Activated gamma-delta T cell (primary cell): ENCODE measurements at places on chromosomes 5 and 9.

- no peak for DNase-seq
Observed at GRCh38 chr9:128101690-128102089, 25.8 kb downstream of the PTGES2 start.

- DNase-seq = no peak
Observed at GRCh38 chr5:41406936-41407335, 103.5 kb downstream of the PLCXD3 start.

DNA sequence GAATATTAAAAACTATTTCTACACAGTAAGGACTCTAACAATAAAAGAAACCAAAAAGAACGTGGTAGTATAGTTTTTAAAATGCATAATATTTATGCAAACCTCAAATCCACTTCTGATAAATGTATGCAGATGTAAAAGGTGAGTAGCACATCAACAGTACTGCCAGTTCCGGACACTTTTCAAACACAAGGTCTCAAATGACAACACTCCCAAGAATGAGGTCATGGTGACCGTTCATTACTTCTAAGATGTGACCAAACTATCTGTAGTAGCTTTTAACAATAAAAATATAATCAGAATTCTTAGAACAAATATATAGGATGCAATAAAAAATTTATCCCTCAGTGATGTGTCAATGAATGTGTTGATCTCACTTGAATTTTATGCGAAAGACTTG, 238.7 kb upstream of the NREP start:
- no peak for DNase-seq

GRCh38 chr5:168552146-168552545, 23.0 kb downstream of the FBLL1 start:
- no peak for DNase-seq

DNA sequence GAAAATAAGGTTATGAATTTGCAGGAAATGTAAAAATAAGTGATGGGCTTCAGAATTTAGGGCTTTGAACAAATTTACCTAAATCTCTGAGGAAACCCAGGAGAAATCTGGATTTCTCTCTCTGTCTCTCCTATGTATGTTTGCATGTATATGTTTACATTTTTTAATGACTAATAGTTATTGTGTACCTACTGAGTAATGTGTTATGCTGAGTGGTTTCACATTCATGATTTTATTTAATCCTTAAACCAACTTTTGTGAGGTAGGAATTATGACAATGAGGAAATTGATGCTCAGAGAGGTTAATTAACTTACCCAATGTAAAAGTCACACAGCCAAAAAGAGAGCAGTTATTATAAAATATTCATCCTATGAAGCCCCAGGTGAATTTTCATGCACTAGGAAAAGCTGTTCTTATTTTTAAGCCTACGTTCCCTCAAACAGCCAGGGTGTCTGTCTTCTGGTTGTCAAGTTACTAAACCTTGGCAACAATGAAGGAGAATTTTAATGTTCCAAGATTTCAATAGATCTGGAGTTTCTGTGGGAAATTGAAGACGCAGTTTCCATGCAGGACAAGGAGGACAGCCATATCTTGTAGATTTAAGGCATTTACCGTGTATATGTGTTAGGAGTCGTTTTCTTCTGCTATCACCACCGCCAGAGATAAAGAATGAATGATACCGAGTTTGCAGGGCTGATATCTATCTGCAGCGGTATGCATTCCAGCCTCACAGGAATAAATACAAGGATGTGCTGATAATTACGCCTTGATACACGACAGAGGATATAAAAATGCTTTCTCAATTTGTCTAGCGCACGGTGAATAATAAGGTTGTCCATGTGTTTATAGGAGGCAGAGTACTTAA, 484.8 kb downstream of the ZSWIM6 start:
- no peak for DNase-seq

DNA sequence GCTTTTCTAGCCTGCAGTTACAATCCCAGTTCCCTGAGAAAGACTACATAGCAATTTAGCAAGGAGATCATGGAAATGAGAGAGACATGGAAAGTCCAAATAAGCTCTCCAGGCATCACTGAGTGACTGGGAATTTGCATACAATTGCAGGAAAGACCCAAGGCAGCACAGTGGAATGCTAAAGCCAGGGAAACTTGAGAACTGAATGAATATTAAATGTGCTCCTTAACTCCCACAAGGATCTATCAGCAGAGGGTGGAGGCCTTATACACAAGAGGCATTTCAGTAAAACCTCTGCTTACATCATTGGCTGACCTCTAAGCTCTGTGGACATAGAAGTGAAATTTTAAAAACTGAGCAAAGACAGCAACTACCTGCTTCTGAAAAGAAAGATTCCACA, 355.6 kb upstream of the DAB2 start:
- DNase-seq = no peak

- no peak for DNase-seq
Observed at GRCh38 chr9:101445353-101446029, 9.9 kb upstream of the ALDOB start.

GRCh38 chr9:133768371-133768858, 30.3 kb upstream of the SARDH start:
- no peak for DNase-seq

DNA sequence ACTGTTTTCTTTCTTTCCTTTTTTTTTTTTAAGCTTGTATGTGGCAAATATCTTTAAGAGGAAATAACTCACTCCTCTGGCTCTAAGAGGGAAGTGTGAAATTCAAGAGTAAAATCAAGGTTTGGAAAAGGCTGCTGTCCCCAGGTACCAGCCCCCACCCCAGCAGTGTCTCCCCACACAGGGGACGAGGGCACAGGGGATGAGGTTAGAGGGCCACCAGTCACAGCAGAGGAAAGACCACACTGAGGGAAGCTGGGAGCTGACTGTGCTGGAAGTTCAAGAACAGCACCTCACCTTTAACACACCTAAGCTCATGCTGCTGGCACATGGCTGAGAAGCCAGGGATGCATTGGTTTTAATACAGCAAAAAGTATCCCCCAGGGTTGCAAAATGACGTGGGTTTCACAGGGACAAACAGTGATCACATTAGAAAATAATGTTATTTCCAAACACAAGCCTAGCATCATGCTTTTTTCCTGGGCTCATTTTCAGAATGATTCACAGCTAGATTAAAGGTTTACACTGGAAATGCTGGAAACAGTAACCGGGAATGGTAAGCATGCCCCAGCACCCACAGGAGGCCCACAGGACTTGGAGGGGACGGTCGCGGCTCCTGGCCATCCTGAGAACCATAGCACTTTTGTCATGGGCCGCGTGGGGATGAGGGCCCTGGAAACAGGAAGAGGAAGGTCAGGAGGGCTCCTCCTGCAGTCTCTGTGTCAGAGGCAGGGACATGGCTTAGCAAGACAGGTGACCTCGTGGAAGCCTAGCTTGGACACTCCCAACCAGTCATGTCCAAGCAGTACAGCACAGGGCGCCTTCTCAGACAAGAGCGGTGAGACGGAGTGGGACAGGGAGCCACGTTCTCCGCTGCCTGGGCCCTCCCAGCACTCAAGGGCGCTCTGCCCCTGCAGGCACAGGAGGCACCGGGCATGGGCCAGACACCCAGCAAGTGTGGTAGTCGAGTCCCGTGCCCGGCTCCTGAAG, 6.9 kb downstream of the LPCAT1 start:
- no peak for DNase-seq

GRCh38 chr5:139402561-139403158, 1.2 kb downstream of the SPATA24 start:
- no peak for DNase-seq

DNA sequence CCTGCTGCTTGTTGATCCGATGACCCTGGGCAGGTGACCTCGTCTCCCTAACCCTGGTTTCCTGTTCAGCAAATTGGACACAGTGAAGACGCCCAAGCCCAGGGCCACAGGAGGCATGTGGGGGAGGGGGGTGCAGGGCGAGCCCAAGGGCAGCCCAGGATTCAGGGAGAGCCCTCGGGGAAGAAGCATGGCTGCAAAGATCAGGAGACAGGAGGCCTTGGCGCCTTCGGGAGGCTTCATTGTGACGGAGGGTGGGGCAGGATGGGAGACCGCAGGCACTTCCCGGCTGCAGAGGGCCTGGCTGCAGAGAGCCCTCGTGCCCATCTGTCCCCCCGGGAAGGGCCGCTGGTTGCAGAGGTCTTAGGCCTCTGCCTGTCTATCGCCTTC, 6.2 kb downstream of the ASS1 start:
- no peak for DNase-seq

- DNase-seq = no peak
Observed at GRCh38 chr5:175718401-175719108, 60.7 kb downstream of the HRH2 start.

- no peak for DNase-seq
Observed at GRCh38 chr9:114591291-114591787, 3.8 kb downstream of the ATP6V1G1 start.

- no peak for DNase-seq
Observed at GRCh38 chr5:101943784-101944183, 352.3 kb downstream of the SLCO4C1 start.

GRCh38 chr5:116912221-116912620, 337.6 kb upstream of the SEMA6A start:
- no peak for DNase-seq

- DNase-seq = no peak
Observed at GRCh38 chr9:124339603-124340146, 75.6 kb downstream of the PSMB7 start.

DNA sequence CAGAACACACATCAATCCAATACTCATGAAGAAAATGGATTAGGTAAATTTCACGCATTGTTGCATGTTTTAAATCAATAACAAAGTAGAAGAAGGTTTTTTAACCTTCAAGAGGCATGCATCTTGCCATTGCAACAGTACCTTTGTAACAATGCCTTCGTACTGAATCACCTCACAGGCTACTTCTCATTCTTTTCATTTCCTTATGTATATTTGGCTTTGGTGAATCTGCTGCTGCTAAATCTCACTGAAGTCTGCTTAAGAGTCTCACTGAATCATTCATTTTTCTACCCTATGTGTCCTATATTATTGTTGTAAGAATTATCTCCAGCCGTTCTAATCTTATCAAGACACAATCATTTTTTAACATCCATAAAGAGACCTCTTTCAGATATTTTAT, 152.5 kb downstream of the CDH10 start:
- DNase-seq = no peak

GRCh38 chr5:6810641-6811405, 97.6 kb downstream of the TENT4A start:
- no peak for DNase-seq
